ENCODE measurements at places on chromosomes 3 and 15.

DNA sequence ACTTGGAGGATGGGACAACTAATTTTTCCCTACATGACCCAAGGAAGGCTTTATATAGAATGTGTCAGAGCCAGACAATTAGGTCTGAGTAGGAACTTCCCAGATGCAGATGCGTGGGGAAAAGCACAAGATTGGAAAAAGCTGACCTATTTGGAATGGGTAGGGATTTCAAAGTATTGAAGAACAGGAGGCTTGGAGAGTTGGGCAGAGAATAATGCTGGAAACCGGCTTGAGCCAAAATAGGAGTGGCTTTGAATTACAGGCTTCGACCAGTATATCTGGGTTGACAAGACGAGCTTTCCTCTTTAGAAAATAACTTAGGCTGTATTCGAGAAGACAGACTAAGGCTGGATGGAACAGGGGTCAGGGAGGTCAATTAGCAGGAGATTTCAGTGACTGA lies 181.1 kb downstream of the GBE1 start:
- no peak for DNase-seq

- DNase-seq: no peak
Observed at GRCh38 chr3:143565951-143566350, 282.3 kb downstream of the SLC9A9 start.

DNA sequence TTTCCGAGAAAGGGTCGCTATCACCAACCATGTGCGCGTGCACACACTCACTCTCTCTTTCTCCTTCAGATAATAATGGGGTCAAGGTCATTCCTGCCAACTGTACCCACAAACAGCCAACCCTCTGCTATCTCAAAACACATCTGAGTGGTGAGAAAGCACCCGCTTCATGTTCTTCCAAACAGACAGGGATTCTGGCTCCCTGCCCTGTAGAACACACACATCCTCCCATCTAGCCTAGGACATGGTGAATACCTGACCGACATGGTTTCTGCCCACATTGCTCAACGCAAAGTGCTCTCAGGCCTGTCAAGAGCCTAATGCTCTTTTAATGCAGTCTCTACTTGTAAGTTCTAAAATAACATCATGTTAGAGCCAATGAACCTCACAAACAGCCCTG lies 302.2 kb downstream of the FOXP1 start:
- DNase-seq: no peak

GRCh38 chr3:126134219-126134975 lies 46.0 kb downstream of the ALDH1L1 start:
- peak; percentile 34 for DNase-seq

- no peak for DNase-seq
Observed at GRCh38 chr3:197432384-197433127, 123.2 kb downstream of the BDH1 start.
